ENCODE measurements at places on chromosomes 6 and 20.

GRCh38 chr6:16404456-16404855 lies 166.1 kb downstream of the GMPR start:
- no peak for DNase-seq

- DNase-seq: no peak
Measured at GRCh38 chr6:52014391-52014790, 73.0 kb downstream of the PKHD1 start.

DNA sequence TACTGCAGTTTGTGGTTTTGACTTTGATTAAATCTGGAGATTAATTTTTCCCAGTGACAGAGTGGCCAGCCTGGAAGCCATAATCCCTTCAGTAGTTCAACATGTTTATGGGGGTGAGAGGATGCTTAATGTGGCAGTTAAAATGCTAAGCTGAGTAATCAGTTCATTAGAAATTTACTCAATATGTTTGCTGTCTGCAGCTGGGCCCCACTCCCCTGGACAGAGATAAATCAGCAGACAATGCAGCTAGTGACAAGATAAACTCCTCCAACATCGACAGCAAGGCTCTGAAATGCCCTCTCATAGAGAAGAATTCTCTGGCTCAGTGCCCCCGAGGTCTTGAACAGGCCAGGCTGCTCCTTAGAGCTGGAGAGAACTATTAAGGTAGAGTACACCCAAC lies 101.9 kb downstream of the LRFN2 start:
- DNase-seq: no peak

- no peak for DNase-seq
Measured at GRCh38 chr6:114176726-114177125, 166.1 kb downstream of the HS3ST5 start.

GRCh38 chr6:110181131-110182030 lies 1.2 kb downstream of the CDC40 start:
- no peak for DNase-seq

- DNase-seq: no peak
Measured at GRCh38 chr6:5138995-5139827, 54.1 kb downstream of the PPP1R3G start.

GRCh38 chr6:13807696-13808095 lies 6.7 kb downstream of the MCUR1 start:
- DNase-seq: no peak

DNA sequence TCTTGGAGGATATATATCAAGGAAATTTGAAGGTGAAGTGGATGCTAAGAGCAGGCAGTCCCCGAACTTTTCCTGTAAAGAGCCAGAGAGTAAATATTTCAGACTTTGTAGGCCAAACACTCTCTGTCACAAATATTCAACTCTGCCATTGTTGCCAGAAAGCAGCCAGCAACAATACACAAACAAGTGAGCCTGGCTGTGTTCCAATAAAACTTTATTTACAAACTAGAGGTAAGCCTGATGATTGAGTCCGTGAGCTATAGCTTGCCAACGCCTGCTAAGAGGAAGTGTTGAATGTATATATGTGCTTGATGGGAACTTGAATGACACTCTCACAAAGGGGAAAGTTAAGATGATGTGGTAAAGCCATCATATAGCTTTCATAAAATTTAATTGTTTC lies 166.0 kb upstream of the PLN start:
- DNase-seq: no peak

DNA sequence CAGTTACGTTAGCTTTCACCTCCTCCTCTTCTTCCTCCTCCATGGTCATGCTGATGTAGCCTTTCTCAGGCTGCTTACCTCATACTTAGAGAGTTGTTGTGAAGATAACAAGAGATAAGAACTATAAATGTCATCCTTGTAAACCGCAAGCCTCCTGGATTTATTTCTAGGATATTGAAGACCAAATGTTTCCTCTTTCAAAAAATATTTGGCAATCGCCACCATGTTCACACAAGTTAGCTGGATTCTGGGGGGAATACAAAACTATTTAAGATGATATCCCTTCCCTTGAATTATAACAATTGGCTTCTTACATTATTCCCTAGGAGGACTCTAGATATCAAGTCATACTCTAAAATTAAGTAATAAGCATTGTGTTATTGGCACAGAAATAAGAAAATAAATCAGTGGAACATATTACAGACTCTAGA lies 99.8 kb upstream of the PLEKHG1 start:
- DNase-seq: no peak

DNA sequence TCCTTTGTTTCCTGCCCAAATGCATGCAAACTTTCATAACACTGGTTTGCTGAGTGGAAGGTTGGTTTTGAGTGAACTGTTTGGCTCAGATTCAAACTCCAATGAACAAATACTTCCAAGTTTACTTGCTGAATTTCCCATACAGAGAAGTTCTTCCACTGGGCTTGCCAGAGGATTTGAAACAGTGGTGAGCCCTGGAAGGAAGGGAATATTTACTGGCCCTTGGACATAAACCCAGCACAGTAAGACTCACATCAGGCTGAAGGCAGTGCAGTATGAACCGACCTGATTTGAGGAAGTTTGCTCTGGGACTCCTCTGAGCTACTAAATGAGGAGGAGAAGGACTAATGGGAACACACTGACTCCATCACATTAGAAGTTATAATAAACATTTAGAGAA lies 3.8 kb downstream of the TRAF3IP2 start:
- no peak for DNase-seq

GRCh38 chr6:101490857-101491256 lies 97.3 kb downstream of the GRIK2 start:
- DNase-seq: no peak

DNA sequence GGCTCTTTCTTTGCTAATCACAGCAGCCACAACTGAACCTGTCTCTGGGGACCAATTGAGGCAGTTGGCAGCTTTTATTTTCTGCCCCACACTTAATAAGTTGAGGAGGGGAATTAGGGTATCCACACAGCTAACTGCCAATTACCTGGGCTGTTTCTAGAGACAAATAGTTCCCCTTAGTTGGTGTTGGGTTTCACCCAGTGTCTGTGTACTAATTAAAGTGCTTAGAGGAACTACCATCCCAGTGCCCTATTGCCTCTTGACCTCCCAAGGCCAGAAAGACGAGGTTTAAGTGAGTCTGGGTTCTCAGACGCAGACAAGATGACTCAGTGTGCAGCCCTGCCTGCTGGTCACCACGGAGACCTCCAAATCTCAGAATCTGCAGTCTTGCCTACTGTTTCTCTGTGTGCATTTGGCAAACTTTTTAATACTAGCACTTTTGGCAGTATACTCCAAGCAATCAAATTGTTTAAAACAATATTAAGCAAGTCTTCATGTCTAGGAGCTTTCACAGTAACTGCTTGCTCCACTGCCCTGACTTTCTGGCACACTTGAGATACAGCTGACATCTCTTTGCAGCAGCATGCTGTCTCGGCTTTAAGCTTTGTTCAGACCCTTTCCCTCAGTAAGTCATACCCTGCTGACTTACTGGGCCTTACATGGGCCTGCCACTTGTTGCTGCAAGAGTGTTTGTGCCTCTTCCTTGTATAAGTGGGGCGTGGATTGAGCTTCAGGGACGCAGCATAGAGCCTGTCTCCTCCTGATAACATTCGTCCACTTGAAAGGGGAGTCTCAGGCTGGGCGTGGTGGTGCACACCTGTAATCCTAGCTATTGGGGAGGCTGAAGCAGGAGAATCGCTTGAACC lies 31.9 kb downstream of the STK35 start:
- DNase-seq: no peak

- DNase-seq: no peak
Measured at GRCh38 chr6:19788686-19789085, 48.5 kb upstream of the ID4 start.

GRCh38 chr6:13908955-13909381 lies 15.8 kb upstream of the RNF182 start:
- peak; percentile 11 for DNase-seq

DNA sequence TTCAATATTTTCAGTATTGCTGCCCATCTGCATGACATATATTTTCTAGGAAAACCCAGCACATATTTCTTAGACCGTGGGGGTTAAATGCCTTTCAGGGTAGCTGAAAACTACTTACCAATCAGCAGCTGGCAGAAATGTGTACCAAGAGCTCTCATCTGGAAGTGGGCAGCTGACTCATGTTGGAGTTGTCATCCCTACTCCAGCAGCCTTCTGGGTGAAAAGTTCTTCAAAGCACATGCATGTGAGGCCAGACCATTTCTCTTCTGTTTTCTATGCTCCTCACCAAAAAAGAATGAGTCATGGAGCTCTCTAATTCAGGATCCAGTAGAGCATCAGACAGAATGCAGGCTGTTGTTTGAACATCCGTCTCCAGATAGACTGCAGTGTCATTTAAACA lies 135.5 kb downstream of the PAX1 start:
- no peak for DNase-seq

- DNase-seq: no peak
Measured at GRCh38 chr6:154805288-154805911, 72.2 kb downstream of the SCAF8 start.

GRCh38 chr20:16952965-16953364 lies 204.8 kb downstream of the OTOR start:
- DNase-seq: no peak

GRCh38 chr6:30591008-30591407 lies 19.8 kb downstream of the ABCF1 start:
- no peak for DNase-seq

- DNase-seq: no peak
Measured at GRCh38 chr6:45591306-45591705, 213.6 kb upstream of the SUPT3H start.

- no peak for DNase-seq
Measured at GRCh38 chr20:32823078-32823477, 3.3 kb downstream of the MAPRE1 start.

- no peak for DNase-seq
Measured at GRCh38 chr6:110619275-110619908, 143.0 kb upstream of the SLC22A16 start.

DNA sequence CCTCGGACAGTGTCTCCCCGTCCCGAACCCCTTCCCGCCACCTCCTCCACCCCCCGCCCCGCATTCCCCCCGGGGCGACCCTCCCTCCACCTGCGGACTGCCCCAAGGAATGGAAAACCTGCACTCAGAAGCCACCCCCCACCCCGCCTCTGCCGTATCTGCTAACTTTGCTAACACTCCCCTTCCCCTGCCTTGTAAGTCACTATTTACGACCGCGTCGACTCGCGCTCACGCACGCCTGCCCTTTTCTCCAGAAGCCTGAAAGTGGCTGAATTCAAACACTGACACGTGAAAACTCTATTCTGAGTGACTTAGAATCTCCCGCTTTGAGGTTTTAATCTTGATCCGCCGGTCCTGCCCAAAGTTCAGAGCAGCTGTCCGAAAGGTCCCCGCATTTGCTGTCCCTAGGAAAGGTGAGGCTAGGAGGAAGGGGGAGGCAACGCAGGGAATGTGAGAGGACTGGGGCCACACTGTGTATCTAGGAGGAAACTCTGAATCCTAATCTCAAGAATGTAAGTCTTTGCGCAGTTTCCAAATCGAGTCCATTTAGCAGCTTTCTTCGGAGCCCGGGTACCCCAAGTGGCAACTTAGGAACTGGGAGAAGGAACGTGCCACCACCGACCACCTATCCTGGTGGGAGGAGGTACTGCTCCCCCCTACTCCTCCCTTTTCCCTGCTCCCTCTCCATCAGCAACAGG lies 9.3 kb upstream of the POU3F2 start:
- no peak for DNase-seq

- DNase-seq: no peak
Measured at GRCh38 chr6:130822736-130823135, 4.5 kb upstream of the SMLR1 start.

DNA sequence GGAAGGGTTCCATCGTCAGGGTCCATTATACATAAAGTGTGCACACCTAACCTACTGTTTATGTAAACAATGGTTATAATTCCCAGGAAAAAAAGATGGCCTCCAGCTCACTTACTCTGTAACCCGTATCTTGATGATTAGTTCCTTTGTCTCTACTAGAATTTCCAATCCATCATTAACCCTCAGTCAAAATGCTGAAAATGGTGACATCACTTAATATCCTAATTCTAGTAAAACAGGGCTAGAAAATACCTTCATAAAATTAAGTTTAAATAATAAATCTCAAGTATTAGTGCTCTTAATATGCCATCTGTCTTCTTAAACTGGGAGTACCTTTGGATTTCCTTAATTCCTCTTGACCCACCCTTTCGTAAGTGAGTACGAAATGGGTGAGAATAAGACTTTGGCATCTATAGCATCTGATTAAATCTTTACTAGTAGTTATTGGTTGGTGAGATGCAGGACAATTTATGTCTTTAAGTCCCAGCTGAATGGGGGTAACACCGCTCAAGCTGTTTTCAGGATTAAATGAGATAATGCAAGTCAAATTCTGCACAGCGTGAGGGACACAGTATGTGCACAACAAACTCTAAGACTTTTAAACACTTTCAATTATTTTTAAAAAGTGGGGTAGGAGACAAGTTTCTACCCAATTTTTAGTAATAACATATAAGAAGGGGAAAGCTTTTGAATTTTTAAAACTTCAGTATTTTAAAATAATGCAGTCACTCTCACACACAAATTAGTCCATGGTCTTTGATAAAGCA lies 1.6 kb downstream of the HMGN3 start:
- no peak for DNase-seq

GRCh38 chr6:132763269-132763668 lies 5.6 kb upstream of the VNN2 start:
- peak; percentile 17 for DNase-seq

DNA sequence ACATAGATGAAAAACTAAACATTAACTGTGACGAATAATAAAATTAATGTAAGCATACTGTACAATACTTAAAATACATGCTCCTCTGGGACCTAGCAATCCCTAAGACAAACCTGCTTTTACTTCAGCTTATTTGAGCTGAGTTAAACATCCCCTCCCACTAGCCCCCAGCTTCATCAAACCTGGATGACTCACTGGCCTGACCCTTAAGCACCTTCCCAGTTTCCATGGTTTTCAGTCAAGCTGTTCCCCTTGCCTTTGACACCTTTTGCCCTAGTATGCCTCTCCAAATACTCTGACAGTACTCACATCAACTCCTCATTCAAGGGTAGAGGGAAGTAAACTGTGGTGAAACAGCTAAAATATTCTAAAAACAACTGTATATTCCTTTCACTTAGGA lies 4.2 kb downstream of the ELOVL4 start:
- no peak for DNase-seq

- DNase-seq: no peak
Measured at GRCh38 chr20:13336308-13337089, 115.4 kb downstream of the ISM1 start.

DNA sequence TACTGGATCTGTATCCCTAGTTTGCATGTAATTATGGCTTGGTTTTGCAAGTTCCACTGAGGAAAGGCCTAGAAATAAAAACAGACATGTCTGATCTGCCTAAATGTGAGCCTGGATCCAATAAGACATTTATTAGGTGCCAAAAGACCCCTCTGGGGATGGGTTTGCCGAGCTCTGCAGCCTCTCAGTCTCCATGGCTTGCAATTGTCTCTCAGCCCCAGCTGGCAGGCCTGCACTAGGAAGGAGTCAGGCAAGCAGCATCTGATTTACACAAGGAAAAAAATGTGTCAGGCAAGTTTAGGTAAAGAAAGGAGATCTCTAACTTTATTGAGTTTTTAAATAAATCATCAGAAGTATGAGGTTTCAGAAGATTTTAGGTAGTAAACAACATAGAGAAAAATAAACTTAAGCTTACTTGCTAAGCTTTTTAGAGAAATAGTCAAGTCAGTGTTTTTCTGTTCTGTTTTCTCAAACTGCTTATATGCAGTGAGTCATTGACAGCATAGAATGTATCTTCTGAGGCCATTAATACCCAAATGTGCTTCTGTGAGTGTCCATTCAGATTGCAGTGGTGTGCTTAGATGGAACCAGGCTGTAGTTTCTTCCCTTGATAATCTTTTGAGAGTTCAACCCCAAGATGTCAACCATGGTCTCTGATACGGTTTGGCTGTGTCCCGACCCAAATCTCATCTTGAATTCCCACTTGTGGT lies 121.0 kb downstream of the FHL5 start:
- DNase-seq: no peak
